ENCODE measurements at places on chromosomes 13 and 19.

DNA sequence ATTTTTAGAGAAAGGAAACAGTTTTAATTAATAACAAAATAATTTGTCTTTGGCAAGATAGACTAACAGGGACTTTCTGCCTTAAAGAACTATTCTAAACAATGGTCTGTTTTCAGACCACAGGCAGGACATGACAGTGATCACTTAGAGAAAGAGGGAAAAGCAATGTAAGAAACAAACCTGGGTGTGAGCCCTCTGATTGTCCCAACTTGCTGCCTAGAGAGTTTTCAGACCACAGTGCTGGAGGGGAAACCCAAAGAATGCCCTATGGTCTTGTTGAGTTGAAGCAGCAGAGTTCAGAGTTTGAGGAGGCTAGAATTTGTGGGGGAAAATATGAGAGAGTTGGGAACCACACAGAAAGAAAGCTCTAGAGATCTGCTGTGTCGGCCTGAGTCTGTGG, 38.1 kb downstream of the DGKH start:
- no peak for DNase-seq

DNA sequence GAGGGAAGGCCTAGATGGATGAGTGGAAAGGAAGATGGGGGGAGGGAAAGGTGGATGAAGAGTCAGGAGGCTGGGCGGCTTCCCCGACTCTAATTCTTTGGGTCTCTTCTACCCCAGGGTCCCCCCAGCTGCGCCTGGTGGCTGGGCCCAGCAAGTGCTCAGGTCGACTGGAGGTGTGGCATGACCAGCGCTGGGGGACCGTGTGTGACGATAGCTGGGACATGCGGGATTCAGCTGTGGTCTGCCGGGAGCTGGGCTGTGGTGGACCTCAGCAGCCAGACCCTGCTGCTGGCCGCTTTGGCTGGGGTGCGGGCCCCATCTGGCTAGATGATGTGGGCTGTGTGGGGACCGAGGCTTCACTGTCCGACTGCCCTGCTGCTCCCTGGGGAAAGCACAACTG, 9.5 kb downstream of the SSC5D start:
- DNase-seq: no peak

DNA sequence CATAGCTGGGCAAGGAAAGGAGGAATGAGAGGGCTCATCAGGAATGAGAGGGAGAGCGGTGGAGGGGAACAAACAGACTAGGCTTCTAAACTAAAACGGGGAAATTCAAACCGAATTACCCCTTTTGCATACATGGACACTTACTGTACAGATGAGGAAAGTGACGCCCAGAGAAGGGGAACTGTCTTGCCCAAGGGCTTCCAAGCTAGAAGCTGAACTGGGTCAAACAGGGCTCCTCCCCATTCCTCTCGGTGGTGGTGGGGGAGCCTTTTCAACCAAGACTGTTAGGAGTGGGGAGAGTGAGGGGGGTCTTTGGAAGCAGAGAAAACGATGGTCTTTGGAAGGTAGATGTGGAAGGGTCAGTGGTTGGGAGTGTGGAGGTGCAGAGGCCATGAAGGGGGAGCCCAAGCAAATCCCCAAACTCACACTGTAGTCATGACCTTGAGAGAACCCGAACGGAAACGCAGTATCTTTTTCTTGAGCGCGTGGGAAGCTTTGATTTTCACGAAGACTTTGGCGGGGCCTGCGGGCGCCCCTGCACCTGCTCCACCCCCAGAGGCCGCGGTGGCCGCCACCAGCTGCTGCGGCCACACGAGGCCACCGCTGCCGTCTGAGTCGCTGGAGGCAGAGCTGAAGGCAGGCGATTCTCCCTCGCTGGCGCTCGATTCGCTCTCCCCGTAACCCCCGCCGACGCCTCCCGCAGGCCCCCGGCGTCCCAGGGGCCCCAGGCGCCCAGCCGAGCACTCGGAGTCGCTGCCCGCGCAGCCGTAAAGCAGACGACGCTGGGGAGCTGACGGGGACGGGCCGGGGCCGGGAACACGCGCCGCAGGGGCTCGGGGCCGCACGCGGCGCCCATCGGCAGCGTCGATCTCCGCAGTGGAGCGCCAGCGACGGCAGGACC, 12.3 kb upstream of the GNG8 start:
- DNase-seq: no peak

DNA sequence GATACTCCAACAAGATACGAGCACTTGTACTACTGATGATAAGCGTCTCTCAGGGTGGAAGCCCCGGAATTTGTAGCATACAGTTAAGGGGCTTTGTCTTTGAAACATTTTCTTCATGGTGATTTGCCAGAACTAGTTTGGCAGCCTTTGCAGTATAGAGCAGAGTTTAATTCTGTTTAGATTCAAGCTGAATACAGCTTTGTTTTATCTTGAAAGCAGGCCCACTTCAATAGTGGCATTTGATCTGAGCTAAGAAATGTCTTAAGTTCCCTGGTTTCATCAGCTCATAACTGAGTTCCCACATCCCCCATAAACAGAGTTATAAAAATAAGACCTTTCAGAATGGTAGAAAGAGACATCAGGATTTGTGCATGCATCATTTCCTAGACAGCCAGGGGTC, 125.9 kb downstream of the MIPEP start:
- no peak for DNase-seq

DNA sequence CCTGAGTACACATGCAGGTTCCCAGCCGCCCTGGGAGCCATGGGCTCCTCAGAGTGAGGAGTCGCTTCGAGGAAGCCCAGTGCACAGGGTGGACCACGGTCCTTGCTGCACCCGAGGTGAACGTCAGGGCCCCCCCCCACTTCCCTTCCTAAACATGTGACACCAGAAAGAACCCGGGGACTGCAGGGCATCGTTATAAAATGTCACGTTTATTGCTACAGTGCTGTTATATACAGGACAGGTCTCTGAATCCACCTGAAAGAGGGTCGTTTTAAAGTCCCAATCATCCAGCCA, 3.8 kb upstream of the UQCR11 start:
- no peak for DNase-seq

DNA sequence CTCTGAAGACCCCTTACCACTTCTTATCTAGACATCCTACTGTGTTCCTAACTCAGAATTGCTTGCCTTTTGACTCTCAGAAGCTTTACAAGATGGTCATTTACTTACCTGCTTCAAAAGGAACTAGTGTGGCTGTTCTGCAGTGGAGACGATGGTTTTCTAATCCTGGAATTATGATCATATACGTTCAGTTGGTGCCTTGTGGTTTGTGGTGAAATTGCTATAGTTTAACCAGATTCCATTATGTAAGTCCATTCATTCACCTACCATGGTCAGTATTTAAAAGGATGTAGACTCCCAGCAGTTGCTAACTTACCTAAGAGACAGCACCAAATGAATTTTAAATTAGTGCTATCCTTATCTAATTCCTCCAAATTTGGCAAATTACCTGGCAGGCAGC, 210.9 kb downstream of the SHISA2 start:
- DNase-seq: no peak

- no peak for DNase-seq
Observed at GRCh38 chr13:37968555-37968954, 99.0 kb upstream of the TRPC4 start.

DNA sequence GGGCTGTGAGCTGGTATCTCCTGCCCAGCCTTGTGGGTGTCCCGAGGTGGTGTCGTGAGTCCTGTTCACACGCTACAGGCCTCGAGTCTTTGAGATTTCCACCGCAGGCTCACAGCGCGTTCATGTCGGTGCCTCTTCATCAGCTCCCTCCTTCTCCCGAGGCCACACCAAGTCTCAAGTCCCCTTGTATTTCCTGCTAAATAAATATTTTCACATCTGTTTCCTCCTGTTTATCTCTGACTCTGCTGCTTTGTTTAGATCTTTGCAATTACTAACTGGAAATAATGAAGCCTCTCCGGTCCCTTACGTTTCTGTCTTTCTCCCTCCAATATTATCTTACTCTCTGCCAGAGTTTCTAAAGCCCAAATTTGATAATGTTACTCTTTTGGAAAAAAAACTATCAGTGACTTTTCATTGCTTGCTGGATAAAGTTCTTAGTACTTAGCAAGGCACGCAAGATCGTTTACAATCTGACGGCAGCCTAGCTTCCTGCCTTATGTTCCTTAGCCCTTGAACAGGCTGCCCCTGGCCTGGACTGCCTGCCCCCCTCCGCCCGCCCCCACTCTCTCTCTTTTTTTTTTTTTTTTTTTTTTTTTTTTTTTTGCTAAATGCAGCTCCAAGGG, 130.5 kb upstream of the RNF113B start:
- DNase-seq: peak; percentile 41

GRCh38 chr19:49862391-49863253, 4.8 kb downstream of the PNKP start:
- DNase-seq: peak; percentile 33

GRCh38 chr19:51766461-51766860, 5.5 kb downstream of the FPR2 start:
- no peak for DNase-seq

DNA sequence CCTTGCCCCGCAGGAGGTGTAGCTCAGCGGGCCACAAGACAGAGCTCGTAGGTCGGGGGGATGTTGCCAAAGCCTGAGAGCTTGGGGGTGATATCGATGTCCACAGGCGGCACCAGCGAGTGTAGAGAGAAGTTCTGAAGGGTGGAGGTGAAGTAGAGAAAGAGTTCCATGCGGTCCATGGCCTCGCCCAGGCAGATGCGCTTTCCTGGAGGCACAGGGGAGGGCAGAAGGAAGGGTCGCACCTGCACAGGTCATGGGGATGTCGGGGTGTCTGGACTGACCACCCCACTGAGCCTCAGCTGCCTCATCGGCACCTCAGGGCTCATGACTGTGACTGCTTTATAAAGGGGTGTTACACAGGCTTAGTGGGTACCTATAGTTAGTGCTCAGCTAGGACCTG, 37.8 kb upstream of the CYP2A13 start:
- DNase-seq: no peak

DNA sequence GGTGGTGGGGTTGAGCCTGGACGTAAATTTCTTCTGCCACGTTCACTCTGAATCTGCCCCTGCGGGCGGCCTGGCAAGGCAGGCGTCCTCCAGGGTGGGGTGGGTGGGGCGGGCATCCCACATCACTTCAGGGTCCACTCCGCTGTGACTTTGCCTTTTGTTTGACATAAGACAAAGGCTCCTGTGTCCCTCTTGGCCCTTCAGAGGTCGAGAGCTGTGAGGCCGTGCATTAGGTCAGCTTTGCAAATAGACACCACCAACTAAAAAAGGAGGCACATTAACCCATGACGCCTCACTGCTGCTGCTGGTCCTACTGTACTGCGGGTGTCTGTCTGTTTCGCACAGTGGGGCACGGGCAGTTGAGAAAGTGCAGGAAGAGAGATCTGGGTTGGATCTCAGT, 10.5 kb upstream of the ZNF536 start:
- no peak for DNase-seq

DNA sequence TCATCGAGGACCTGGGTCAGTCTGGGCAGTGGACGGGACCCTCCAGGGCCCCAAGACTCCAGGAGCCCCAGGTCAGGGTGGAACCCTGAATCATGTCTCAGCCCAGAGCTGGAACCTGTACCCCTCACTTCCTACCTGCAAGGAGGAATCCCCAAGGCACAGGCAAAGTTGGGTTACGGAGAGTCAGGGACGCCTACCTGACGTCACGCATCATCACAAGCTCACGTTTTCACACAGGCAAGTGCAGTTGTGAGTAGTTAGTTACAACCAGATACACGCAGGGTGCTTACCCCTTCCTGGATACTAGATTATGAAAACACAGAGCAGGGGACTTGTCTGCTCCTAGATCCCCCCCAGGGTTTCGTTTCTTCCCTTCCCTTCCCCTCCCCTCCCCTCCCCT, 1.9 kb downstream of the RETN start:
- DNase-seq: no peak

GRCh38 chr13:28557725-28558520, 63.0 kb upstream of the FLT1 start:
- no peak for DNase-seq

DNA sequence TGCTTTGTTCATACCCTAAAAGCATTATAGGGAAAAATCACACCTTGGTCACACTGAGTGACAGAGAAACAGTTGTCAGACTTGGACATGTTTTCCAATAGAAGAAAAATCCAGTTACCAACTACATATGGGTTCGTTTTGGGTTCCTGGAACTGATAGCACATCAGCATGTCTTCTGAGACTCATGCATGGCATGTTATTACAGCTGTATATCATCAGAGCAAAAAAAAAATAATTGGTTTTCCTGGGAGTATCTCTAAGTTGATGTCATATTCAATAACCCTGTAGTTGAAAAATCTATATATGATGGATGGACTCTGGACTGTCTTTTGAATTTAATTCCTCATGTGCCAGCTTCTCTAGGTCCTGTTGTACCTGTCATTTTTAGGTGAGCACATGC, 211.6 kb downstream of the DNAJC15 start:
- DNase-seq: no peak

DNA sequence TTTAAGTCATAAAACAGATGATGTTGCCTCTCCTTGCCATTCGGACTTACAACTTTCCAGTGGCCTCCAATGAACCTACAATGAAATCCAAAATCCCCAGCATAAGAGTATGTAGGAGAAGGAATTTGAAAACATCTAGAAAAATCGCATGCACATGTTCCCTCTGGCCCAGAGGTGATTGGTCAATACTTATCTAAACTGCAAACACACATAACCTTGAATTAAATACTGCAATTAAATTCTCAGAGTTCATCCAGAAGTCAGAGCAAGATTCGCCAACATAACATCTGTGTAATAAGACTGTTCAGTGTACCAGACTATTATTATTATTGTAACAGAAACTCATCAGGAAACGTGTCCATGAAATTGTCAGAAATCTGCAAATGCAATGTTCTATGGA, 82.2 kb upstream of the USP29 start:
- DNase-seq: no peak

DNA sequence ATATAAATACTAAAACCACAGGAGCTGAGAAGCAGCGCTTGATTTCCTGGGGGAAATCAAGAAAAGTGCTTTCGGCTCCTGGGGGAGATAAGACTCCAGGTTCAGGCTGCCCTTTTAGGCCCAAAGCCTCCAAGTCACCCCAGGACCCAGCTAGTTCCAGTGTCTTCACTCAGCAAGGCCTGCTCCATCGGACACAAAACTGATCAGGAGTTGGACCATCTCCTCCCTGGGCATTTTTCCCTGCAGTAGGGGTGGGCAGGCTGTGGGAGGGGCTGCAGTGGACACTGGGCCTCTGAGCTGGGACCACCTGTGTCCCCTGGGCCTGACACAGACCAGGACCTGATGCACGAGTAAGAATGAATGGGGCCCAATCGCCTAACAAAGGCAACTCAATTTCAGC, 15.2 kb downstream of the C19orf12 start:
- no peak for DNase-seq

DNA sequence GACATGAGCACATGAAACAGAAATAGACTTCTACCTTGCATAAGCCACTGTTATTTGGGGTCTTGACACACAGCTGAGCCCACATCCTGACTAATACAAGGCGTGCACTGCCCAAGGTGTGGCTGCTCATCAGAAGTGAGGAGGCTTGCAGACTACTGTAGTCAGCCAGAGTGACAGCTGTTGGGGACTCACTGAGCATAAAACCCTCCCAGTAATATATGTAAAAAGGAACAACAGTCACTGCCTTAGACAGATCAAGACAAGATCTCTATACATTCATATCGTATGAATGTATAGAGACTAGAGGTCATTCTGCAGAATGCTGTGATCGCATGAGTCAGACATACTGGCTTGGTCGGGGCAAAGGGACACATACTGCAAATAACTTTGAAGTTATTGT, 4.1 kb upstream of the C1QTNF9B start:
- DNase-seq: no peak

- DNase-seq: peak; percentile 63
Observed at GRCh38 chr13:113152984-113153809, 5.3 kb upstream of the PROZ start.

- no peak for DNase-seq
Observed at GRCh38 chr19:10419646-10420443, 493 bp upstream of the PDE4A start.

Measured in left cardiac atrium (tissue), 4 donors.